ENCODE measurements at places on chromosomes 11 and 22.

- DNase-seq = no peak
Observed at GRCh38 chr22:21961886-21962654, 9.4 kb upstream of the PPM1F start.

DNA sequence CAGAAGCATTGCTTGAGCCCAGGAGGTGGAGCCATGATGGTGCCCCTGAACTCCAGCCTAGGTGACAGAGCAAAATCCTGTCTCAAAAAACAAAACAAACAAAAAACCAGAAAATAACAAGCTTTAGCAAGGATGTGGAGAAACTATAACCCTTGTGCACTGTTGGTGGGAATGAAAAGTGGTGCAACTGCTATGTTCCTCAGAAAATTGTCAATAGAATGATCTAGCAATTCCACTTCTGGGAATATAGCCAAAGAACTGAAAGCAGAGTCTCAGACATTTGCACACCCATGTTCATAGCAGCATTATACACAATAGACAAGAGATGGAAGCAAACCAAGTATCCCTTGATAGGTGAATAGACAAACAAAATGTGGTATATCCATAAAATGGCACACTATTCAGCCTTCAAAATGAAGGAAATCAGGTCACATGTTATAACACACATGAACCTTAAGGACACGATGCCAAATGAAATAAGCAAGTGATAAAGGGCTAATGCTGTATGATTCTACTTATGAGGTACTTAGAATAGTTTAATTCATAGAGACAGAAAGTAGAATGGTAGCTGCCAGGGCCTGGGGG, 15.9 kb downstream of the KLHL22 start:
- no peak for DNase-seq

DNA sequence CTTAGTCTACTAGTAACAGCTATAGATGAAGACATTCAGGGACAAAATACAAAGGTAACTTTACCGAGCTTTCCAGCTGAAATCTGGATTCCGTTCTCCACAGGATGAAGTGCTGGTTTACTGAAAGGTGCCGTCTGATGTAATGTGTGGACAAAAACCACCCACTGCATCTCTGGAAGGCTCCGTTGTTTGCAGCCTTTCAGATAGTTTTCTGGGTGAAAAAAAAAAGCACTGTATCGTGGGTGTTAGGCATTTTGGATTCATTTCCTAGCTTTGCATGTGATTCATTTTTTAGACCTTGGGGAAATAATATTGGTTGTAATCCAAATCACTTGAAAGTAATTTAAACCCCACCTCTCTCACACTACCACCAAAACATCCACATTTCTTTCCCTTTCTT, 10.4 kb downstream of the JAM3 start:
- DNase-seq = no peak

- DNase-seq = no peak
Observed at GRCh38 chr11:34755671-34756070, 134.8 kb downstream of the EHF start.

DNA sequence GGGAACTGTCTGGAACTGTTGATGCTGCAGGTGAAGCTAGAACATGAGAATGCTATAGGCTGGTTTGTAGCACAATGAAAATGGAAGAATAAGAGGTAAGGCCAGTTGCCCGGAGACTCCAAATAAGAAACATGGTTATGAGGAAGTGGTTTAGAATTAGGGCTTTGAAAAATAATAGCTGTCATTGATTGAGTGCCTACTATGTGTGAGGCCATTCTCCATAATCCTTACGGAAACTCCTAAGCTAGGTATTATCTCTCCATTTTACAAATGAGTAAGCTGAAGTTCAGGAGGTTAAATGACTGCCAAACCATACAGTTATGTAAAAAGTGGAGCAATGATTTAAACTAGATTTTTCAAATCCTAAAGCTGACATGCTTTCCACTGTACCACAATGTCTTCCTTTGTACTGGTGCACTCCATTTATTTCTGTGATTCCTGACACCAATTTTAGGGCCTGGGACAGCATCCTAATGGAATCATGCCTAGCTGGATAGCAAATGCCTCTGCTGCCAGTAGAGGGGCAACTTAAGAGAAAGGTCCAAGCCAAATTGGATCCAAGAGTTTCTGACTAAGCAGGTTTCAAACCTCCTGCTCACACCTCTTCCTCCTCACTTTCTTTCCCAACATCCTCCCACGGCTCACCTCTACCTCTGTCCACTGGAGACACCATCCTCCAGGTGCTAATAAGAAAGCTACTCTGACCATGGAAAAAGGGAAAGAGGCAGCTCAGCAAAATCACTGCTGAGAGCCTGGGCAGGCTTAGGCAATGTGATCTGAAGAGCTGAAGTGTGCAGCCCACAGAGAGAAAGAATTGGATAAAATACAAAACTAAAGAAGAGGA, 46.9 kb upstream of the PICALM start:
- no peak for DNase-seq

DNA sequence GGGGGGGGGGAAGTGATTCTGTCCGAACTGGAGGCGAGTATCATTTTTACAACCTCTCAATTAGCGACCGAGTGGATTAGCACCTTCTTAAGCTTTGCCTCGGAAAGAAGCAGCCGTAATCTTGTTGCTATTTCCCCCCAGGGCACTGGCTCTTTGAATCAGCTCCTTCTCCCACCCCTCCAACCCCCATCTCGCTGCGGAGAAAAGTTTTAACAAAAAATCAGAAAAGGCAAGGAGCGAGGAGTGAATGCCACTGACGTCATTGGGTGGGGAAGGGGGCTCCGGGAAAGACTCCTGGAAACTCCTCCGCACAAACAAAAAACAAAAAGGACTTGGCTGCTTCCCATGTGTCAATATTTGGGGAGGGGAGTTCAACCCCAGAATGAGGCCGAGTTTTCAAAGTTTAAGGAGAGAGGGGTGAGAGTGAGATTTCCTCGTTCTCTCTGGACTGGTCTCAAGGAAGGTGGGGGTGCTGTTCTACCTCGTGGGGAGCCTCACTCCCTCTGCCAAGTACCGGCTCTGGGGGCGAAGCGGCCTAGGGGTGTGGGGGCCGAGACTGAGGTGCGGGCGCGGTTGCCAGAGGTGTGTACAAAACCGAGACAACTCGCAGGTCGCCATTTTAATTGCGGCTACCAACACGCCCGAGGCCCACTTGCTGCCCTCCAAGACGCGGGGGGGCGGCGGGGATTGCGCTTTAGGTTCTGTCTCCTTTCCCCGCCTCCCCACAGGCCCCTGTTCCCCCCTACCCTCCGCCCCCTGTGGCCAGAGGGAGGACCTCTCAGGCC, 2.5 kb upstream of the PAX6 start:
- DNase-seq = no peak

- no peak for DNase-seq
Observed at GRCh38 chr11:131691181-131692041, 321.0 kb downstream of the NTM start.

DNA sequence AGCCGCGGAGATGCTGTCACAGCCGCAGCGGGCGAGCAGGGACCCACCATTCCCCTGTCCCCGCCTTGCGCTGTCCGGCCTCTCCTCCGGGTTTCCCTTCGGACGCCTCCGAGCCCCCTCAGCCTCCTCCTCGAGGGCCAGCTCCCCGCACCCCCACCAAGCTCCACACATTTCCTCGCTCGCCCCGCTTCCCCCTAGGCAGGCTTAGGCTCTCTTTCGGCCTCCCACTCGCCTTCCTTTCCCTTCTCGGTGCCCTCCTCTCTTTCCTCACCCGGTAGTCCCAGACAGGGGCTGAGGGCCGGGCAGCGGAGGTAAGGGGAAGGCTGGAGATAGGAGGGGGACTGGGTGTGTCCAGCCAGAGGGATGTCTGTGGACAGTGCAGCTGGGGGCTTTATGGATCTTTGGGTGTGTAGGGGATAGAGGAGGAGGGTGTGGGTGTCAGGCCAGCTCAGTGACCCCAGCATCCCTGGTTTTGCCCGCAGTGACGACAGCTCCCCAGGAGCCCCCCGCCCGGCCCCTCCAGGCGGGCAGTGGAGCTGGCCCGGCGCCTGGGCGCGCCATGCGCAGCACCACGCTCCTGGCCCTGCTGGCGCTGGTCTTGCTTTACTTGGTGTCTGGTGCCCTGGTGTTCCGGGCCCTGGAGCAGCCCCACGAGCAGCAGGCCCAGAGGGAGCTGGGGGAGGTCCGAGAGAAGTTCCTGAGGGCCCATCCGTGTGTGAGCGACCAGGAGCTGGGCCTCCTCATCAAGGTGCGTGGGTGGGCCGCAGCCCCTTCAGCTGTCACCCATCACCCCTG, 1.6 kb downstream of the KCNK4 start:
- no peak for DNase-seq
